ENCODE measurements at places on chromosomes 16 and 17.

DNA sequence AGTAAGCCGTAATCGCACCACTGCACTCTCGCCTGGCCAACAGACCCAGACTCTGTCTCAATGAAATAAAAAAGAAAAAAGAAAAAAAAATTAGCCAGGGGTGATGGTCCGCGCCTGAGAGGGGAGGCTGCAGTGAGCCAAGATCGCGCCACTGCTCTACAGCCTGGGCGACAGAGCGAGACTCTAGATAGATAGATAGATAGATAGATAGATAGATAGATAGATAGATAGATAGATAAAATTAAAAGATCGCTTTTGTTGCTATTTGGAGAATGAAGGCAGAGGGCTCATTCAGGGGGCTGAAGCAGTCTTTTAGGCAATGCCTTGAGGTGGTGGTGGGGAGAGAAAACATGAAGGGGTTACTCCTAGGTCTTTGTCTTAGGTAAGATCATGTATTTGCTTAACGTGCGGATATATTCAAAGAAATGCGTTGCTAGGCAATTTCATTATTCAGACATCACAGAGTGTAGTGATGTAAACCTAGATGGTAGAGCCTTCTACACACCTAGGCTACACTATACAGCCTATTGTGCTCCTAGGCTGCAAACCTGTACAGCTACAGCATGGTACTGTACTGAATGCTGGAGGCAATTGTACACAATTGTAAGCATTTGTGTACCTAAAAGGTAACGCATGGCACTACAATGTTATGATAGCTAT is 4.3 kb upstream of the HES7 start:
- DNase-seq: peak; percentile 75

GRCh38 chr17:8865811-8866210 is 1.7 kb downstream of the PIK3R6 start:
- no peak for DNase-seq

DNA sequence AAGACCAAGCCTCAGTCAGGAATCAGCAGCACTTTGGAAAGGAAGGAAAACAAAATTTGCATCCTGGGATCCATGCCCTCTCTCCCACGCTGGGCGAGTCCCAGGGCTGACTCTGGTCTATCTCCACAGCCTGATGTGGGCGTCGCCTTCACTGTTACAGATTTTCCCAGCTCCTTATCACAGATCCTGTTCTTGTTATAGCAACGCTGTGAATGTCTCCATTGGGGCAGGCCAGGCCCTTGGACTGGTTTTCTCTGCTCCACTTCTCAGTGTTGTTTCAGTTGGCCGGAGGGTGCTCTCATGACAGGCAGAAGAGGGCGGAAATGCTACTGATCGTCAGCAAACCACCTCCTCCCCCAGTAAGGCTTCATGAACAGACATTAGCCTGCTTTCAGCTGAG is 127.9 kb upstream of the CDH11 start:
- no peak for DNase-seq

DNA sequence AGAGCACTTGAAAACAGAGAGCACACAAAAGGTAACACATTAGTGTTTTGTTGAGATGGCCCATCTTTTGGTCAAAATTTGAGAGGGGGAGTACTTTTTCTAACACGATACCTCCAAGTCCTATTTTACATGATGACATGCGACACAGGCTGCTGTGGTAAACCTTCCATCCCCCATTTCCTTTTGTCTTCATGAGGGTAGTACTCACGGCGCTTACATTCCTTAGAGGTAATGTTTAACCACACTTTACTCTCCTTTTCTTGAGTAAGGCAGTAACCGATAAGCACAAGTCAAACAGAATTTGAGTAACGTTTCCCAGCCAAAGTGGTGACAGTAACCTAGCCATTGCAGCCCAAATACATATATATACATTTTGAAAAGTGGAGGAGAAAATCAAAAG is 35.8 kb upstream of the PITPNM3 start:
- peak; percentile 74 for DNase-seq

DNA sequence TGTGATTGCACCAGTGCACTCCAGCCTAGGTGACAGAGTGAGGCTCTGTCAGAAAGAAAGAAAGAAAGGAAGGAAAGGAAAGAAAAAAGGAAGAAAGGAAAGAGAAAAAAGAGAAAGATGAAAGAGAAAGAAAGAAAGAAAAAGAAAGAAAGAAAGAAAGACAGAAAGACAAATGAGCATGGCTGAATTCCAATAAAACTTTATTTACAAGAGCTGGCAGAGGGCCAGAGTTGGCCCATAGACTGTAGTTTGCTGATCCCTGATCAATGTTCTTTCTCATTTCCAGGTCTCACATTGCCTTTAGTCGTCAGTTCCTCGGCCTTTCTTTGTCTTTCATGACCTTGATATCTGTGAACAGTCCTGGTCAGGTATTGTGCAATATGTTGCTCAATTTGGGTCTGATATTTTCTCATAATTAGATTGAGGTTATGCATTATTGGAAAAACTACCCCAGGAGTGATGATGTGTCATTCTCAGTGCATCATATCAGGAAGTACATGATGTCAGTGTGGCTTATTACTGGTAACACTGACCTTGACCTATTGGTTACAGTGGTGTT is 68.5 kb upstream of the MED9 start:
- peak; percentile 15 for DNase-seq

- no peak for DNase-seq
These were observed 53.7 kb downstream of the IL21R start for GRCh38 chr16:27455700-27456099.

All from DMS53 (cell line).